ENCODE measurements at places on chromosomes 2 and 18.
A peak's percentile ranks its signal among the peaks of the same experiment; 100 is the strongest.

DNA sequence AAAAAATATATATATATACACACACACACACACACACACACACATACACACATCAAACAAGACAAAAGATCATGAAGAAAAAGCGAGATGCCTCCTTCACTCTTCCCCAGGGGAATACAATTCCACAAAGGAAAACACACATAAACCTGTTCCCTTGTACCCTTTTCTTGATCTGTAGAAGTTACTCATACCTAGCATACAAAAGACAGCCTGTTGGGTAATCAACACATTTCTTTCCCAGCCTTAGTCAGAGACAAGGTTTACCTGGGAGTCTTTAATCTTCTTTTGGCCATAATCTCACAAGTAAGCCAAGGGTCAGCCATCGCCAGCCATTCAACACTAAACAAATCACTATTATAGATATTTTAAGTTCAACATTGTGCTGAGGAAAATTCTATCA lies 407.0 kb downstream of the SUCLG1 start:
- DNase-seq: no peak

- DNase-seq: no peak
These were observed 21.7 kb downstream of the SULT1C4 start for GRCh38 chr2:108399479-108399878.

GRCh38 chr2:20649976-20650375 lies 922 bp downstream of the HS1BP3 start:
- no peak for DNase-seq

GRCh38 chr18:75210274-75211001 lies at the start of gene TSHZ1:
TSHZ1 (plus strand) TSS chr18:75210797; CDS start chr18:75211877, 1,080 bp downstream.
- peak; percentile 47 for DNase-seq

DNA sequence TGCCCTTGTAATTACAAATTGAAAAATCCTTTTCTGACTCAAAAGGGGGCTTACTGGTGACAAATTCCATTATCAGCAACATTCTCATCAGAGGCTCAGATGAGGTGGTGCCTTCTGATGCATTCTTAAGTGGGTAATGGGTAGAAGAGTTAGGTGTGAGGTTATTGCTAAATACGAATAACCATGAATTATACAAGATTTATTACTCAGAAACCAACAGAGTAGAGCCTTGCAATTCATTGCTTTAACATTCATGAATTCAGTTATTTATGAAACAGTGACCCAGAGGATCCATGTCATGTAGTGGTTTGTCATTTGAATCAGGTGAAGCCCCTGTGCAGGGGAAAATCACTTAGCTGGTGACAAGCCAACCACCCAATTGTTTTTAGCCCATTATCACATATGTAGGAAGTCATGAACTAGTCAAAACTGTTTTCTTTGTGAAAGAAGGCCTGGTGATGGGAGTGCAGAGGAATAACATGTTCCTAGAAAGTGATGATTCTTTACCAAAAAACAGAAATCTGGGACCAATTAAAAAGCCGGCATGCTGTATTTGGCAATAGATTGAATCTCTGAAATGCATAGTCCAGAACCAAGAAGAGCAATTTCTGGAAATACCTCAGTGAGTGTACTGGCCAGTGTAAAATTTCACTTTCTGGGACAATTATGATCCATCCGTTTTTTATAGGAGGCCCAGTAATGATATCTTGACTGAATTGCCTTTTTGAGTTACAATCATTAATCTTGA lies 70.2 kb downstream of the CRIM1 start:
- DNase-seq: no peak

DNA sequence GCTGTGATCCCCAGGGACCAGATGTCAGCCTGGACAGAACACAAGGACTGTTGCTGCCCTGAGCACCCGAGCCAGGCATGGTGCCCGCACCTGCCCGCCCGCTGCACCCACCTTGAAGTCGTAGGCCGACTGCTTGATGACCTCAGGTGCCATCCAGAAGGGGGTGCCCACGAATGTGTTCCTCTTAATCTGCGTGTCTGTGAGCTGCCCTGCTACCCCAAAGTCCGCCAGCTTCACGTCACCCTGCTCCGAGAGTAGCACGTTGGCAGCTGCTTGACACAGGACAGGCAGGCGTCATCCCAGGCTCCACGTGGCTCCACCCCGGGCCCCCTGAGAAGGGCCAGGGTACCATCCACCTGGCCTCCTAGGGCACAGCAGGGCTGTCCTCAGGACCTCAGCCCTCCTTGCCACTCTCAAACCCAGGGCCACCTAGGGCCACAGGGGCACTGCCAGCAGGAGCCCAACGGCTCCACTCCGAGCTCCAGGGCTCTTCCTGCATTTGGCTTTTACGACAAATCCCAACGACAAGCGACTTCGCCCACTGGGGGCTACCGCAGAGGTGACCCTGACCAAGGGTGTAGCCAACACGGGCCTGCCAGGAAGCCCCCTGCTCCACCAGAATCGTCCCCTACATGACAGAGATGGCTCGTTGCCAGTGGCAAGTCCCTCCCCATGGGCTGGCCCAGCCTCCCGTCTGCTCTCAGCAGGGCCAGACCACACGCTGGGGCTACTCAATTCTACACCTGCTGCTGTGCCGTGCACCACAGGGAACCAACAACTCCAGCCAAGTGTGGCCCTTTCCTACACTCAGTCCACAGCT lies 9.0 kb downstream of the STK25 start:
- no peak for DNase-seq

- DNase-seq: no peak
These were observed 23.1 kb downstream of the ELP2 start for GRCh38 chr18:36152781-36153180.

GRCh38 chr2:53242090-53242489 lies 525.5 kb upstream of the CHAC2 start:
- no peak for DNase-seq

DNA sequence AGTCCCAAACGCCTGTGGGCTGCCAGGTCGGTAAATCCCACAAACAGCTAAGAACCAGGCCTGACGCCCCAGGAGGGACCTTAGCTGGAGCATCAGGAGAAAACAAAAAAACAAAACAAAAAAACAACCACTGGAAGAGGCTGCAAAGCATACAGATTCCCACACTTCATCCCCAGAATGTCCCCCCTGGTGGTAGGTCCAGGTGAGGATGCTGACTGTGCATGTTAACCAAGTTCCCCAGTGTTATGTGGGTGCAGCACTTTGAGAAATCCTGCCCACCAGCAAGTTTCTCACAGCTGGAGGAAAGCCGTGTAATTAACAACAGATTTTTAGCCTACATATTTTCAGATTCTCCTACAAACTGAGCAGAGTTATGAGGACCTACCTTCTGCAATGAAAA lies 15.1 kb downstream of the ST3GAL5 start:
- DNase-seq: no peak

DNA sequence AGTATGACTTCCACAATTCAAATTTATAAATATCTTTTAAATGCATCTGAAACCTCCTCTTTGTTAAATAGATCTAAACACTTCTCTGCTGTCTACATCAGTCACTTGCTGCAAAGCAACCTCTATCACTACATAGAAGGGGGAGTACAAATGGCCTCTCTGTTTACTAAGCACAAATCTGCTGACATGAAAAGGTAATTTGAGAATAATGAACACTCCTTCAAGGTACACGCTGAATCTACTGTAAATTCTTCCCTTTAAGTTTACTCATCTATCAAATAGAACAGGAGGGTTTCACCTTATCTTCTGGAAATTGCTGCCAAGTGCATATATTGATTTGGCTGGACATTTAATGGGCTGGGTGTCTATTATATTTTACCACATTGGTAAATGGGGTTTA lies 879.6 kb downstream of the SUCLG1 start:
- DNase-seq: no peak

DNA sequence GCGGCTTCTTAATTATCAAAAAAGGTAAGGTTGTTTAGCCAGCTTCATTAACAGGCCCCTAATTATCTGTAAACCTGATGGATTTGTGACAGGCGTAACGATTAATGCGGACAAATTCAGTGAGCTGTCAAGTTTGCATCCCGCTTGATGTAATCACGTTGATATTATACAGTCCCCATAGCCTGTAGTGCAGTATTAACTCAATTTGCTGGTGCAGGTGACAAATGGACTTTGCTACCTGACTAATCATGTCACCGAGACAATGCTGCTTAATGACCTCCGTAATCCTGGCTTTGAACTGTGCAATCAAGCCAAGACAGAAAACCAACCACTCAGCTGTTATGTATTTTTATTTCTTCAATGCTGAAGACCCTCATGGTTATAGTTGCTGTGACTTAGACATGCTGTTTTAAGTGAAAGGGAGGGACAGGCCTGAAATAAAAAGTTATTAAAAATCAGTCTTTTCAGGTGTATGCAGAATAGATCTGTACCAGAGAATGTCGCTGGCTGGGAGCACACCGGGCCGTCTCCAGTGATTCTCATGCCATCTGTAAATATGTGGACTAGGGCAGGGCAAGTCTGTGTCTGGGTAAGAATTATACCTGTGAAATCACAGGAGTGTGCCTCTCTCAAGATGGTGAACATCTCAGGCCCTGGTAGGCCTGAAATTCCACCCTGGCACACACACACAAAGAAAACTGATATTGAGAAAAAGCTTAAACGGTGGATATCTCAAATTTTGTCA lies 4.3 kb downstream of the TSHZ1 start:
- DNase-seq: no peak

DNA sequence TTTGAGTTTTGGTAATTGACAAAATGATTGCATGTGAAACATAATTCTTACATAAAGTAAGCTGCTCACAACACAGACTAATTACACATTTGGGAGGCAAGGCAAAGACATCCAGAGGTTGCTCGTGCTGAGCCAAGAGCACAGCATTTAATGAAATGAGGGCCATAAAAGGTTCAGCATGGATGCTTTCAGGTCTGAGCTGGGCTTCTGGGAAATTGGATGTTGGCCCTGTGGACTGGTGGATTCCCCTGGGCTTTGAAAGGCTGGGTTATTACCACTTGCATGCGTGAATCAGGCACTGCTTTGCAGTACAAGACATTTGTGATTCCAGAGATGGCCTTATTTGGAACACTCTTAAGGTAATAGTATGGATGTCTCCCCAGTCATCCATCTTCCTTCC lies 533.5 kb upstream of the NRP2 start:
- no peak for DNase-seq

GRCh38 chr2:207109768-207110167 lies 56.0 kb downstream of the KLF7 start:
- DNase-seq: no peak

DNA sequence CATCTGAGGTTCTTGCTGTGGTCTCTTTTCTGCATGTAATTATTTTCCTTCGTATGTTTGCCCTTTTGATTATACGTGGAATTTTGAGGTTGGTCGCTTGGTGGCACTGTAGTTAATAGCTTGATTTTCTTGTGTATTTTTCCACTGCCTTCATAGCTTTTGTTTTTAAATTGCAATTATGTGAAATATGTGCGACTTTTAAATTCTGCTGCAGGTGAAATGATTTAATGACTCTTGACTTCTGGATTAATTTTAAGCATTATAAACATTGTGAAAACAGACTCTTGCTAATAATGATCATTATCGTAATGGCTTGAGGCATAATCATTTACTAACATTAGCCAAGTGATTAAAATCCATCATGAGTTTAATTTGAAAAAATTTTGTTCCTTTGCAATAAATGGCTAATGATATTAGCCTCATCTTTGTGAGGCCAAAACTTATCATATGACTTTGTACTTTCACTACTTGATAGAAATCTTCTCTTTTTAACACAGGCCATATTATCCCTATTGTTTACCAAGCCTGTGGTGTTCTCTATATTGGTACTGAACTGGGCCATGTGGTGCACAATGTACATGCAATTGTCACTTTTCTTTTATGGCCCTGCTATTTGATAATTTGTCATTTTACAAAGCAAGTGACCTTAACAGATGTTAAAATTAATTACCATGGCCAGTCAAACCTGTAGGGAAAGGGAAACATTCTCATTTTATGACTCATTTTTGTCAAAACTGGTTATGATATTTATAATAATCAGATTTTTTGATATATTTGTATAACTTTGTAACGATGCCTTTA lies 62.8 kb upstream of the NEUROD1 start:
- DNase-seq: no peak

- no peak for DNase-seq
These were observed 5.6 kb downstream of the DTYMK start for GRCh38 chr2:241680827-241681599.

DNA sequence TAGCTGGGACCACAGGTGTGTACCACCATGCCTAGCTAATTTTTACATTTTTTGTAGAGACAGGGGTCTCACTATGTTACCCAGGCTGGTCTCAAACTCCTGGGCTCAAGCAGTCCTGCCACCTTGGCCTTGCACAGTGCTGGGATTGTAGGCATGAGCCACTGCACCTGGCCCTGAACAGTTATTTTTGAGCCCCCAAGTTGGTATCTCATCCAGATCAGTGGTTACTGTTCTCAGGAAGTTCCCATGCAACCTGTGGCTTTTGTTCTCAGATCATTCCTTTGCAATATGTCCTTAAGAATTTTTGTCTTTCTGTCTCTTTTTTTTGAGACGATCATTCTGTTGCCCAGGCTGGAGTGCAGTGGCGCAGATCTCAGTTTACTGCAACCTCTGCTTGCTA lies 7.7 kb upstream of the CCDC138 start:
- DNase-seq: no peak

- DNase-seq: no peak
These were observed 451.8 kb downstream of the TGIF1 start for GRCh38 chr18:3901811-3902210.

DNA sequence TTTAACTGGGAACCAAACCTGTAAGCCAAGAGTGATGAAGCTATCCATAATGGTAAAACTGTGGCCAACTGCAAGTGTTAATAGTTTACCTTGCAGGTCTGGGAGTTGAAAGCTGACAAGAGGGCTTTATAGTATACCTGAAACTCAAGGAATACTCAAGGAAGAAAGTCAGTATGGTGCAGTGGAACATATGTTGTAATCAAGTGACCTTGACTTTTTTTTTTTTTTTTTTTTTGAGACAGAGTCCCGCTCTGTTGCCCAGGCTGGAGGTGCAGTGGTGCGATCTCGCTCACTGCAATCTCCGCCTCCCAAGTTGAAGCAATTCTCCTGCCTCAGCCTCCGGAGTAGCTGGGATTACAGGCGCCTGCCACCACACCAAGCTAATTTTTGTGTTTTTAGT lies 27.6 kb downstream of the VIL1 start:
- DNase-seq: no peak

DNA sequence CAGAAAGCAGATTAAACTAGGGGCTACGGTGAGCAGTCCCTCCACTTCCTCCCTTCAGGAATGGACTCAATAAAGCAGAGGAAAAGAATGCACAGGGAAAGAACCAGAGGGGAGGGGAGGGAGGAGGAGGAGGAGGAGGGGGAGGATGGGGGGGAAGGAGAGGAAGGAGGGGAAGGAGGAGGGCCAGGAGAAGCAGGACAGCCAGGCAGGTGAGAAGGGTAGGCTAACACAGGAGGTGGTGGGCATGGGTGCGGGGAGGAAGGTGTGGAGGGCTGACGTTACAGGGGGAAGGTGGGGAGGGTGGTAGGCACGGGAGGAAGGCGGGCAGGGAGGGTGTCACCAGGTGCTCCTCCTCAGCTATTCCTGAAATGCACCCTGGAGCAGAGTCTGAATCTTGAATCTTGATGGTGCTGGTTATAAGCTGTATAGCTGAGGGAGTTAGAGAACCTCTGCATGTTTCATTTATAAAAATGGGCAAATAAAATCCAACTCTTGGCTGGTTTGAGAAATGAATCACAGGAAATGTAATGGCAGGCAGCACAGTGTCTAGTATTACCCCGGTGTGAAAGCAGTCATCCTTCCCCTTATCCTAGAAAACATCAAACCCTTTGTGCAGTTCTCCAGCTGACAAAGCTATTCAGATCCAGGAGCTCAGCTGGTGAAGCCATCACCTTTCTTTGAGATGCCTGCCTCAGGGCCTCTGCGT lies 3.4 kb downstream of the TMEM18 start:
- DNase-seq: no peak

Measured in activated CD8-positive, alpha-beta memory T cell treated with anti-CD3 and anti-CD28 coated beads, Interleukin-2, amount 50 U/mL, for 4 hours (primary cell).